Brain pericyte (primary cell): ENCODE measurements at places on chromosomes 7 and 10.

GRCh38 chr10:131119626-131120355 is 191.7 kb downstream of the TCERG1L start:
- DNase-seq = no peak

DNA sequence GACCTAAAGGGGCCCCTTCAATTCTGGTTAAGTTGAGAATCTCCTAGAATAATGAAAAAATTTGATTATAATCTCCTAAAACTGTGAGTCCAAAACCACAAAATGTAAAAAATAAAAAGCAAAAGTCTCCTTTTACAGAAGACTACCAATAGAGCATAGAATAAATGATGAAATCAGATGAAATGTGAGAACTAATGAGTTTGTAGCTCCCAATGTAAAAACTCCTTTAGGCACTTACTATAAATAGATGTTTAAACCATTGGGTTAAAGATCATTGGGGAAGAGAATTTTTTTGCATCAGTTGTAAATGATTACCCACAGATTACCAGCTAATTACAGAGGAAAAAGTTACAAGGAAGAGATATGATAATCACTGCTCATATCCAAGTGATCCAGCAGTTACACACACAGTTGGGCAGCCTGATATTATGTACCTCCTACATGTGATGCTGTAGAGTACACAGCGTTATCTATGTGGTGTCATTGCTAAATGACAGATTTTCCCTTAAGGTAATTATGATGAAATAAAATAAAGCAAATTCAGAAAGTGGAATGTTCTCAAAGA is 282.7 kb upstream of the SEMA3D start:
- DNase-seq = no peak

GRCh38 chr7:42671627-42672026 is 240.2 kb downstream of the C7orf25 start:
- DNase-seq = no peak

DNA sequence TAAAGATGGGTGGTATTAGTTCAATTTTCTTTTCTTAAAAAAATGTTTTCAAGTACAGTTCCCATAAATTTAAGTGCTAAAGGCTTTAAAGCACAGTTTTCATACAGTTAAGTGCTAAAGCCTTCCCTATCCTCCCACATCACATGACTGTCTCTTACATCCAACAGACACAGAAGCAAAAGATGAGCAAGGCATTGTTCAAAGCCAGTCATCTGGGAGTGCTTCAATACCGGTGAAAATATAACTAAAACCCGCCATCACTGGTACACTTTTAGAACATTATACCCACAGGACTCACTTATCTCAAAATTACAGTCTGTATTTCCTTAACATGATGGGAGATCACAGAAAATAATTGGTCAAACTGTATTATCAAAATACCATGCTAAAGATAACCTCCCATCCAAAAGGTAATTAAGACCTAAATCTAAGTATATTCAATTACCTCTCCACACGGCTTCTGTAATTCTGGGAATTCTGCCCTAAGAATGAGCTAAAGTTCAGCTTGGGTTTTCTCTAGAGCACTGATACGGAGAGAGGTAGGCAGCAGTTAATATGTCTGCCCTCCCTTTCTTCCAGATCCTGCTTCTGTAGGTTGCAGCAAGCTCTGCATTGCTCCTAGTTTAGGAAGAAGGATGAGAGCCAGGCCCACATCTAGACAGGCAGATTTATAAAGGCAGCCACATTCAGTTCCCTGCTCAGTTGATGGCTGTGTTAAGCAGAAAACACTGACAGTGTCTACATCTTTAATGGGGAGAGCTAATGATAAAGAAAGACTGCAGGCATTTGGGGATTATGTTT is 474.8 kb upstream of the PFKP start:
- DNase-seq = no peak

DNA sequence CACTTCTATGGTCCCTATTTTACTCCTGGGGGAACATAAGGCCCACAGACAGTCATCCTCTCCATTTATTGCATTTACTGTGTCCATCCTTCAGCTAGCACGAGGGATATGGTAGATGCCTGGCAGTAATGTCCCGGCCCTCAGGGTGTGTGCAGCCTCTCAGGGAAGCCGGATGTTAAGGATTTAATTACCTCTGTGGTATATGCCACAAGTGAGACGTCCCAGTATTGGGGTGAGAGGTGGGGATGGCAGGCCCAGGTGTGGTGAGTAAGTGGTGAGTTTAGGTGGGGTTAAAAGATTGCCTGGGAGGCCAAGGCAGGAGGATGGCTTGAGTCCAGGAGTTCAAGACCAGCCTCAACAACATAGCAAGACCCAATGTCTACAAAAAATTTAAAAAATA is 144.9 kb downstream of the SH3PXD2A start:
- DNase-seq = no peak

DNA sequence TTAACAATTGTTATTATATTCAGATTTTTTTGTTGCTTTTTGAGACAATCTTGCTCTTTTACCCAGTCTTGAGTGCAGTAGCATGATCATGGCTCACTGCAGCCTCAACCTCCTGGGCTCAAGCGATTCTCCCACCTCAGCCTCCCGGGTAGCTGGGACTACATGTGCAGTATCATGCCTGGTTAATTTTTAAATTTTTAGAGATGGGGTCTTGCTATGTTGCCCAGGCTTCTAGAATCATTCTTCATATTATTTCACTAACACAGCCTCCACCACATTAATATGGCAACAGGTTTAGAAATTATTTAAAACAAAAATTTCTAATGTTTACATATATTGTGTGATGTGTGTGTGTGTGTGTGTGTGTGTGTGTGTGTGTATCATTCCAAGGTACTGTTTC is 1.4 kb upstream of the LAMTOR4 start:
- DNase-seq = no peak

- DNase-seq = no peak
These were observed 24.4 kb downstream of the MKLN1 start for GRCh38 chr7:131352032-131352431.

GRCh38 chr7:83701736-83702135 is 52.8 kb upstream of the SEMA3E start:
- DNase-seq = no peak

DNA sequence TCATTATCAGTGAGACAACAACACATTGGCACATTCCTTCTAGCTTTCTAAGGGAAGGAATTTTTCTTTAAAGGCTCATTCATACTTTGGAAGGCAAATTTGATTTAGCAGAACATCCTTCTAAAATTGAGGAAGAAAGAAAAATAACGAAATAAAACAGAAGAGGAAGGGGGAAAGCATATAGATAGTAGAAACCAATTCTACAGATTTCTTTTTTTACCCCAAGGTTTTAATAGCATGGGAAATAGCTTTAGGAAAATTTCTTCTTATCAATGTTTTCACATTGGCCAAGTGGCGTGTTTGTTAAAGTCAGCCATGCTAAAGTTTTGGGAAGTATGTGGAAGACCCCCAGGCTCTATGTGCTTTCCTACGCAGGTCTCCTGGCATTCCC is 35.7 kb downstream of the MACROH2A2 start:
- no peak for DNase-seq

- DNase-seq = no peak
These were observed 25.2 kb upstream of the OTUD1 start for GRCh38 chr10:23413629-23414089.

DNA sequence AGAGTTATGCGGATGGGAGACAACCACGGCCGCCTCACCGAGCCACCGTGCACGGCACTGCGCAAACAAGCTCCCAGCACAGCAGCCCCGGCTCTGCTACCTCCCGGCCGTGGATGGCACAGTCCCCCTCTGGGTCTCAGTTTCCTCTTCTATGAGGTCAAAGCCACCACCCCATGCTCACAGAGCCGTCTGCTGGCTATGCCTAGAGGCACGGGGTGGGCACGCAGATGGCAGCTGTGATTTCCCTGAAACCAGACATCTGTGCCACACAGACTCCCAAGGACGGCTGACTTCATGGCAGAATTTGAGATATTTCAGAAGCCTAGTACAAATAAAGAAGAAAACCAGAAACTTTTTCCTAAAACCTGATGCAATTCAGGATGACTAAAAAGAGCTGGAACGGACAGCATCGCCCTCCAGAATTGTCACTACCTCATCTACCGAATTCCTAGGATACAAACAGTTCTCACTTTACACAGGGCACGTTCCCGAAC is 73.2 kb downstream of the AMZ1 start:
- DNase-seq = no peak

DNA sequence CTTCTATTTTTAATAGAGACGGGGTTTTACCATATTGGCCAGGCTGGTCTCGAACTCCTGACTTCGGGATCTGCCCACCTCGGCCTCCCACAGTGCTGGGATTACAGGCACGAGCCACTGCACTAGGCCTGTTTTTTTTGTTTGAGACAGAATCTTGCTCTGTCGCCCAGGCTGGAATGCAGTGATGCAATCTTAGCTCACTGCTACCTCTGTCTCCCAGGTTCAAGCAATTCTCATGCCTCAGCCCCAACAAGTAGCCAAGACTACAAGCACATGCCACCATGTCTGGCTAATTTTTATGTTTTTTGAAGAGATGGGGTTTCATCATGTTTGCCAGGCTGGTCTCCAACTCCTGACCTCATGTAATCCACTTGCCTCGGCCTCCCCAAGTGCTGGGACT is 73.7 kb downstream of the TYW1B start:
- no peak for DNase-seq

- no peak for DNase-seq
These were observed 841 bp downstream of the GLUD1 start for GRCh38 chr10:87093632-87094372.

DNA sequence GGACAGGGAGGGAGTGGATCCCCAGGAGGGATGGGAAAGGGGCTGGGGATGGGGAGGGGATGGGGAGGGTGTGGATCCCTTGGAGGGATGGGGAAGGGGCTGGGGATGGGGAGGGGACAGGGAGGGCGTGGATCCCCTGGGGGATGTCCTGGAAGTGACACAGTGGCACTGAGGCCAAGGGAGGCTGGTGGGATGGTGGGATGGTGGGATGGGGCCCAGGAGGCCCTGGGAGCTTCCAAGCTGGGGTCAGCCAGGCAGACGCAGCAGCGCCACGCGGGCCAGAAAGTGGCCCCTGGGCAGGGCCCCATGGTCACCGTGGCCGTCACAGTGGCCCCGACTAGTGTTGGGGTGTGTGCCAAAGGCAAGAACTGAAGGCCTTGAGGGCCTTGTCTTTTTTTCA is 67.8 kb downstream of the INPP5A start:
- no peak for DNase-seq

DNA sequence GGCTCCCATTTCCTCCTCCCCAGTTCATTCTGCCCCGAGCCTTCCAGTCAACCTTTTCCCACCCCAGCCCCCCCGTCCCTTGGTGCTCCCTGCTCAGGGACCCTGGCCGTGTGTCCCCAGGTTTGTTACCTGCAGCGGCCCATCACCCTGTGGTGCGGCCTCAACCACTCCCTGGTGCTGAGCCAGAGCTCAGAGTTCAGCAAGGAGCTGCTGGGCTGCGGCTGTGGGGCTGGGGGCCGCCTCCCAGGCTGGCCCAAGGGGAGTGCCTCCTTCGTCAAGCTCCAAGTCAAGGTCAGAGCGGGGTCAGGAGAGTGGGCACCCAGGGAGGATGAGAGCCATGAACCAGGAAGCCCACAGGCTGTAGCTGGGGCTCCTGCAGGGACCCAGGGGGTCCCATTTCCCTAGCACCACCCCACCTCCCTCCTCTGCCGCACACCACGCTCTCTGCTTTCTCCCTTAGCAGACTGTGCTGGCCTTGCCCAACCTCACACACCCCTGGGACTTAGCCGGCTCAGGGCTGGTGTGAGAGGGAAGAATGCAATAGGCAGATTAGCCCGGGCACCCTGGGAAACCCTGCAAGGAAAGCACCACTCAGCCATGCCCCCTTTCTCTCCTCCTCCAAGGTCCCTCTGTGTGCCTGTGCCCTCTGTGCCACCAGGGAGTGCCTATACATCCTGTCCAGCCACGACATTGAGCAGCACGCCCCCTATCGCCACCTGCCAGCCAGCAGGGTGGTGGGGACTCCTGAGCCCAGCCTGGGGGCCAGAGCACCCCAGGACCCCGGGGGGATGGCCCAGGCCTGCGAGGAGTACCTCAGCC is 2.0 kb upstream of the PCOLCE start:
- DNase-seq = no peak

DNA sequence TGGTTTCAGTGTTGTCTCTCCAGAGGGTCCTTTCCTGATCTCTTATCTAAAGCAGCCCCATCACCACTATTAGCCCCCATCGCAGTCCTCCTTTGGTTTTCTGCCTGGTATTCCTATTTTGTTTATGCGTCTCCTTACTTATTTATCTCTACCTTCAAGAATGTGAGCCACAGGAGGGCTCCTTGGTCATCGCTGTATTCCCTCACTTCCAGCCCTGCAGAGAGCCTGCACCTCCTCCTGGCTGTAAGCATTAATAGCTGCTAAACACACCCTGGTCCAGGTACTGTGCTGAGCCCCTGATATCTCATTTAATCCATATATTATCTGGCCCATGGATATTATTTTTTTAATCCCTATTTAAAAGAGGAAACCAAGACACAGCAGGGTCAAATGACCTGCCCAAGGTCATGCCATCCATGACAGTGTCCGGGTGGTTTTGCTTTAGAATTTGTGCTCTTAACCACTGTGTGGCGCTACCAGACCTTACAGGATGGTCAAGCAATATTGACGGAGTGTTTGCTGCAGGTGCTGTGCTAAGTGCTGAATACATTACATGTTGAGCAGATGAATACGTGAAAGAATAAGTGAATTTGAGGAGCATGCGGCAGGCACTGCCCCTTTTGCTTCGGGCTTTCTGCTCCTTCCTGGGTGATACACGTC is 227.2 kb downstream of the ADAM12 start:
- DNase-seq = no peak

DNA sequence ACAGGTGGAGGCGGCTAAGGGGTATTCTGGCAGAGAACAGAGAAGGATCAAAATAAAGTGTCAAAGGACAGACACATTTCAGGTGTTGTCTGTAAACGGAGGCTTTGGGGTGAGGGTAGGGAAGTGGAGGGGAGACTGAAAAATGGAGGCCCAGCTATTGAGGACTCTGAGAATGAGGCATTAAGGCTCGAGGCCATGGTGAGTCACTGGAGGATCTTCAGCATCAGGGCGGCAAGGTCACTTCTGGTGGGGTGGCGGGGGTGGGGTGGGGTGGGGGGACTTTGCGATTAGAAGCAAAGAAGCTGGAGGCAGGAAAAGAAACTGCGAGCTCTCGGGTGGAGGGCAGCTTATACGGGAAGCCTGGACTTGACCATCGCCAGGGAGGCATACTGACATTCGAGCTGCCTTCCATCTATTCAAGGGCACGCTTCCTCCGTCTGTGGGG is 58.4 kb upstream of the PCGF5 start:
- DNase-seq = no peak

- no peak for DNase-seq
These were observed 61.8 kb upstream of the TRIL start for GRCh38 chr7:29019896-29020295.
